CD4-positive, alpha-beta T cell (primary cell): ENCODE measurements at places on chromosomes 6 and 20.

GRCh38 chr6:44495036-44495901 lies 107.8 kb downstream of the CDC5L start:
- H3K27ac ChIP-seq, result no peak overlapping the region
- H3K4me3 ChIP-seq, result no peak overlapping the region
- H3K36me3 ChIP-seq, result no peaks in the 10 kb centered on the region
- no peak for DNase-seq

DNA sequence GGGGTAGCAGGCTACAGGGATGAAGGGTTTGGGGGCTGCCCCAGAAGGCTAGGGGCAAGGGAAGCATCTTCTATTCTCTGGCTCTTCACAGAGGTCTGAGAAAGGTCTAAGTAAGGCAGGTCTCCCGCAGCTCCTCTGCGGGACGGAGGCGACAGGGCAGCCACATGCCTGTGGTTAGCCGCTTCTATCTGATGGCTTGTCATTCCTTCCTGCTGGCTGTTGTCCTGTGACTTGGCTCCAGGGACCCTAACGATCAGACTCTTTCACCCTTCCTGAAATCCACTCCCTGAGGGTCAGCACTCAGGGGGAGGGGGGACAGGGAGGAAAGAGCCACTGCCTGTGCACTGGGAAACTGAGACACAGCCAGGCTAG lies 673 bp downstream of the CST7 start:
- DNase-seq, result no peak
- peak overlapping the region; percentile 66 for H3K4me3 ChIP-seq
- peaks cover 59% of the 10 kb centered on the region for H3K4me1 ChIP-seq
- H3K27ac ChIP-seq, result peak overlapping the region; percentile 33

DNA sequence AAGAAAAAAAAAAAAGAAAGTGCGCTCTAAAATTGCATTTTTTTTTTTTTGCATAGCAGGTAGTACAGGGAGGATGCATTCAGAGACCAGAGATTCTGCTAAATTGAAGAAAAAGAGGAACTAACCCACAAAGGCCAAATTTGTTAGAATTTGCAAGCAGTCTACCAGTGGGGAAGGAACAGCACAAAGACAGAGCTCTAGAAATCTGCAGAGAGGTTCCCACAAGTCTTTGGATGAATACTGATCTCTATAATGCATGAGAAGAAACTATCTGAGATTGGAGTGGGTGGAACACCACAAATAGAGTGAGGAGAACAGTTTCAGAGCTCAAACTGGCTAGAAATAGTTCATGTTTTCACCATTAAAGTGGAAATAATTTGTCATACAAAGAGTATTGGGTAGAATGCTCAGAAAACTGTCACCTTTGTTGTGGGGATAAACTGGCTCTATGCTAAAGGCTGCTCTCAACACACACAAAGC lies 79.6 kb upstream of the AHI1 start:
- H3K27ac ChIP-seq, result no peak overlapping the region
- no peaks in the 10 kb centered on the region for H3K4me1 ChIP-seq
- no peak for DNase-seq
- H3K4me3 ChIP-seq, result no peak overlapping the region
- H3K27me3 ChIP-seq, result no peaks in the 10 kb centered on the region
- H3K36me3 ChIP-seq, result no peaks in the 10 kb centered on the region

- no peak for DNase-seq
- H3K4me1 ChIP-seq, result no peaks in the 10 kb centered on the region
- peaks cover 5% of the 10 kb centered on the region for H3K27me3 ChIP-seq
- no peak overlapping the region for H3K4me3 ChIP-seq
- H3K27ac ChIP-seq, result no peak overlapping the region
- no peaks in the 10 kb centered on the region for H3K36me3 ChIP-seq
Measured at GRCh38 chr20:10369723-10370090, 64.3 kb downstream of the MKKS start.

GRCh38 chr6:121691126-121691551 lies 255.7 kb downstream of the GJA1 start:
- H3K36me3 ChIP-seq, result no peaks in the 10 kb centered on the region
- H3K27ac ChIP-seq, result no peak overlapping the region
- H3K4me1 ChIP-seq, result no peaks in the 10 kb centered on the region
- DNase-seq, result no peak
- H3K4me3 ChIP-seq, result no peak overlapping the region
- no peaks in the 10 kb centered on the region for H3K27me3 ChIP-seq

DNA sequence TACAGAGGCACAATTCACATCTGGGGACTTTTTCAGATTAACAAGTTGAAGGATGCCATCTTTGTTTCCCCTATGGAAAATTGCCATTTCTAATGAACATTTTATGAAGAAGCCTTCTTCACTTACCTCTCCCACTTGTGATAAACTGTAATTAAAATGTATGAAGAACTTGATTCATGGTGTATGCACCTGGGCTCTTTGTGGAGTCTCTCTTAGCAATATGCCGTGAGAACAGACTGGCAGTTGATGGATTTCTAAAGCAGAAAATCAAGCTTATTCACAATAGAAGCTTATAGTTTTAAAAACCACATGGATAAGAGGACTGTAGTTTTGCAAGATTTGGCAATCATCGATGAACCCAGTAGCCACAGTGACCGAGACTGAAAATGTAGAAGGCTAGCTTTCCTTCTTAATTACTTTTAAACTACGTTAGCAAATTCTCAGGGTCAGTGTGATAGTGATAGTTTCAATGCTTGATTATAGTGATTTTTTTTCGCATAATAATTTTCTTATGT lies 270.6 kb downstream of the PRL start:
- H3K4me1 ChIP-seq, result peaks cover 4% of the 10 kb centered on the region
- no peak for DNase-seq
- H3K27ac ChIP-seq, result no peak overlapping the region
- no peaks in the 10 kb centered on the region for H3K36me3 ChIP-seq
- no peaks in the 10 kb centered on the region for H3K27me3 ChIP-seq

- no peaks in the 10 kb centered on the region for H3K4me1 ChIP-seq
- H3K4me3 ChIP-seq, result no peak overlapping the region
- H3K27me3 ChIP-seq, result no peaks in the 10 kb centered on the region
- no peaks in the 10 kb centered on the region for H3K36me3 ChIP-seq
Measured at GRCh38 chr6:150346346-150346745, 22.5 kb upstream of the IYD start.

GRCh38 chr6:95973976-95974375 lies 41.8 kb upstream of the FUT9 start:
- no peaks in the 10 kb centered on the region for H3K27me3 ChIP-seq
- no peak for DNase-seq
- no peaks in the 10 kb centered on the region for H3K4me1 ChIP-seq
- no peak overlapping the region for H3K4me3 ChIP-seq

GRCh38 chr6:73388800-73389512 lies 5.7 kb upstream of the DDX43 start:
- H3K27me3 ChIP-seq, result no peaks in the 10 kb centered on the region
- DNase-seq, result peak; percentile 81
- H3K27ac ChIP-seq, result no peak overlapping the region
- H3K4me1 ChIP-seq, result peaks cover 23% of the 10 kb centered on the region

DNA sequence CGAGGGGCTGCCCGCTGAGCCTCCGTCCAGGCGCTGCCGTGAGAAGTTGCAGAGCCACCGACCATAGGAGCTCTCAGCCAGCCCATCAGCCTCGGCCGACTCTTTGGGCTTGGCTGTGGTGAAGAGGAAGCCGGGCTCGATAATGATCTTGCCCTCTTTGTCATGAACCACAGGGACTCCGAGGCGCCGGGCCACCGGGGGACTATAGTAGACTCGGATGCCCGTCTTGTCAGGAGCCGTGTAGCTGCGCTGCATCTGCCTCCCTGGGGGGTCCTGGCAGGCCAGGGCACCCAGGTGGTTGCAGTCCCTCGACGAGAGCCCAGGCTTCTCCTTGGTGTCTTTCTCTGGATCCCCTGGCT lies 20.5 kb upstream of the DSN1 start:
- H3K27me3 ChIP-seq, result no peaks in the 10 kb centered on the region
- no peak for DNase-seq
- no peak overlapping the region for H3K4me3 ChIP-seq
- H3K27ac ChIP-seq, result no peak overlapping the region
- no peaks in the 10 kb centered on the region for H3K4me1 ChIP-seq
- no peaks in the 10 kb centered on the region for H3K36me3 ChIP-seq

DNA sequence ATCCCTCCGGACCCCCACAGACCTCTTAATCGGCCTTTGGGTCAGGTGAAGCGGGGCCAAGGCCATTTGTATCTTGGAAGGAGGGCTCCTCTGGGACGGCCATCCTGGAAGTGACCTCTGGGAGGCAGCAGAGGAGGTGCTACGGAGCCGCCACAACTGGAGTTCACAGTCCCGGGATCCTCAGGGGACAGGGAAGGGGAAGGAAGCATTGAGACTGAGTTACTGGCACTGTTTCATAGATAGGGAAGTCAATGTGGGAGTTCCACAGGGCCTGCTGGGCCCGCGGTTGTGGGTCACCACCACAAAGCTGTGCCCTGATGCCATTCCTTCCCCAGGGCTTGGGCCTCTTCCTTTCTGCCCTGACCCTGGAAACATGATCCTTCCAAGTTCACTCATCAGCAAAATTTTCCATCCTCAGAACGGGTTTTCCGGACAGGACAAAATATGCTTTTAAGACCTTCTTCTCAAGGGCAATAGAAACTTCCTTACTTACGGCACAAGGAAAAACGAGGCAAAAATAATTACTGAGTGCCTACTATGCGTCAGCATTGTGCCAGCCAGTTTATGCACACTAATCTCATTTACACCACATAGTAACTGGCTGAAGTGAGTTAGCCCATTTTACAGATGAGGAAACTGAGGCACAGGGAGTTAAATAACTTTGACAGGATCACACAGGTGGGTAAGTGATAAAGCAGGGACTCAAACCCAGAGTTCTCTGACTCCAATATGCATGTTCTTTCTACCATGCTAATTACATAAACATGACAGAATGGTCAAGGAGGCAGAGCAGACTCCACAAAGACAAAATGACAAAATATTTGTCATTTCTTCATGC lies 143.8 kb downstream of the UNC5CL start:
- H3K4me1 ChIP-seq, result no peaks in the 10 kb centered on the region
- H3K27ac ChIP-seq, result no peak overlapping the region
- no peak overlapping the region for H3K4me3 ChIP-seq
- H3K27me3 ChIP-seq, result peaks cover 11% of the 10 kb centered on the region
- no peak for DNase-seq

DNA sequence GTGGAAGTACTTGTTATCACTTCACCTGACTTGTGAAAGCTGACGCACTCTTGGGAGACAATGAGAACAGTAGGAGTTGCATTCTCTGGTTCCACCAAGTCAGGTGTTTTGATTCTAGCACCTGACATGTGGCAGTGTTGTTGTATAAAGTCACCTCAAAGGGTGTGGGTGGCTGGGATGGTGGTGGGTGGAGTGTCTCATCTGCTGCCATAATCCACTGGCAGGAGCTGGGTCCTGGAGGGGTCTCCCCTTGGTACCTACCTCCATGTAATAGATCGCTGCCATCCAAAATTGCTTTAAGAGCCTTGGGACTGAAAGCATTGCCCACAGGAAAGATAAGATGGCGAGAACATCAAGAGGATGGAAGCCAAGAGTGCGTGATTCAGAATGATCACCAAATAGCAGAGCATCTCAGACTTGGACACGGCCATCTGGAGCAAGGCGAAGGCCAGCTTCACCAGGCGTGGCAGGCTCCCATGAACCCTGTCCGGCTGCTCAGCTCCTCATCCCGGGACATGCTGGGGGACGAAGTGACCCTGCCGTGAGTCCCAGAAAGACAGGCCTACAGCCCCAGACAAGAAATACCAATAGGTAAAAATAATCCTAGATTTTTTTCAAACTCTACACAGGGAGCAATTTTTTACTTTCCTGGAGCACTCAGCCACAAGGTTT lies 56.6 kb downstream of the NPEPL1 start:
- H3K36me3 ChIP-seq, result no peaks in the 10 kb centered on the region
- H3K4me1 ChIP-seq, result no peaks in the 10 kb centered on the region
- peak; percentile 25 for DNase-seq
- H3K27me3 ChIP-seq, result peaks cover 3% of the 10 kb centered on the region
- no peak overlapping the region for H3K4me3 ChIP-seq

DNA sequence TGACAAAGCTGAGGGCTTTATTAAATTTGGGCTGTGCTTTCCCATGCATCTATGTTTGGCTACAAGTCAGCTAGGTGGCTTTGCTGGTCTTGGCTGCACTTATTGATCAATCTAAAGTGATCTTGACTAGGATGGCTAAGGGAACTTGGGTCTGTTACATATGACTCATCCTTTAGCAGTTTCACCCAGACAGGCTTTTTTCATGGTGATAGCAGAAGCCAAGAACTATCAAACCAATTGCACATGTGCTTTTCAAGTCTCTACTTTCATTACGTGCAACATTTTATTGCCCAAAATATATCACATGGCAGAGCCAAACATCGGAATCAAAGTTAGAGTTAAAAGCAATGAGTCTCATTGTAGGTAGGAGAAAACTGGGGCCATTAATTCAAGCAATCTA lies 626.3 kb downstream of the TENT5A start:
- no peaks in the 10 kb centered on the region for H3K36me3 ChIP-seq
- H3K4me1 ChIP-seq, result no peaks in the 10 kb centered on the region
- no peak for DNase-seq
- H3K27ac ChIP-seq, result no peak overlapping the region
- no peak overlapping the region for H3K4me3 ChIP-seq
- no peaks in the 10 kb centered on the region for H3K27me3 ChIP-seq

DNA sequence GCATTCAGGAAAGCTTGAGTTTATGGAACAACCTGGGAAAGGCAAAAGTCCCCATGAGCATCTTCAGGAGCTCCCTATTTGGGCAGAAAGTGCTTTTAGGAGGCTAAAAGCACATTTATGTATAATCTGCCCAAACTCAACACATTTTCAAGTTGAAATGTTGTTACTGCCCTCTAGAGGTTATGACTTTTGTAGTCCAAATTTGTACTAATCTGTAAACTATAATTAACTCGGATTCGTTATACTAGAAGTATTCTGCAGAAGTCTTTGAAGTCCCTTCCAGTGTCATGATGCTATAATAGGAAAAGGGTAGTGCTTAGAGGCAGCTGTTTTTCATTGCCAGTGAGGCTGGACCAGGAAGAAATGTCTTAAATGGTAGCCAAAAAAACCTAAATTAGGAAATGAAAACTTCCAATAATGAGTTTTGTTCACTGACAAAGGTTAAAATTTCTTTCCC lies 44.8 kb upstream of the EMILIN3 start:
- peaks cover 14% of the 10 kb centered on the region for H3K4me1 ChIP-seq
- H3K27ac ChIP-seq, result no peak overlapping the region
- no peak for DNase-seq

GRCh38 chr6:136737871-136738691 lies 54.2 kb downstream of the MAP3K5 start:
- no peaks in the 10 kb centered on the region for H3K27me3 ChIP-seq
- peaks cover 18% of the 10 kb centered on the region for H3K4me1 ChIP-seq
- H3K36me3 ChIP-seq, result no peaks in the 10 kb centered on the region
- H3K4me3 ChIP-seq, result no peak overlapping the region
- DNase-seq, result no peak

DNA sequence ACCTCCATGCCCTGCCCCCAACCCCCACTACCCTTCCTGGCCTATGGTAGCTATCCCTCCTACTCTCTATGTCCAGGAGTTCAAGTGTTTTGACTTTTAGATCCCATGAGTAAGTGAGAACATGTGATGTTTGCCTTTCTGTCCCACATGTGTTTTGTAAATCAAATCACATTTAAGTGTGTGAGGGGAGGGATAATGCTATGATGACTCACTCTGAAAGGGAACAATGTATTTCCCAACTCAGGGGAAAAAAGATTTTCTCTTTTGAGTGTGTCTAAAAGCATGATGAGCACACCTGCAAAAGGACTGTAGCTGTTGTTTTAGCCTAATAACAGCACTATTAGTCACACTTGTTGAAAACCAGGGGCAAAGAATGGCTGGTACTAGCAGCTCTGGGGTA lies 193.7 kb downstream of the GJA10 start:
- H3K27ac ChIP-seq, result no peak overlapping the region
- H3K4me1 ChIP-seq, result peaks cover 19% of the 10 kb centered on the region
- H3K4me3 ChIP-seq, result no peak overlapping the region
- DNase-seq, result no peak
- H3K27me3 ChIP-seq, result no peaks in the 10 kb centered on the region
